ENCODE measurements at places on chromosomes 6 and 20.

DNA sequence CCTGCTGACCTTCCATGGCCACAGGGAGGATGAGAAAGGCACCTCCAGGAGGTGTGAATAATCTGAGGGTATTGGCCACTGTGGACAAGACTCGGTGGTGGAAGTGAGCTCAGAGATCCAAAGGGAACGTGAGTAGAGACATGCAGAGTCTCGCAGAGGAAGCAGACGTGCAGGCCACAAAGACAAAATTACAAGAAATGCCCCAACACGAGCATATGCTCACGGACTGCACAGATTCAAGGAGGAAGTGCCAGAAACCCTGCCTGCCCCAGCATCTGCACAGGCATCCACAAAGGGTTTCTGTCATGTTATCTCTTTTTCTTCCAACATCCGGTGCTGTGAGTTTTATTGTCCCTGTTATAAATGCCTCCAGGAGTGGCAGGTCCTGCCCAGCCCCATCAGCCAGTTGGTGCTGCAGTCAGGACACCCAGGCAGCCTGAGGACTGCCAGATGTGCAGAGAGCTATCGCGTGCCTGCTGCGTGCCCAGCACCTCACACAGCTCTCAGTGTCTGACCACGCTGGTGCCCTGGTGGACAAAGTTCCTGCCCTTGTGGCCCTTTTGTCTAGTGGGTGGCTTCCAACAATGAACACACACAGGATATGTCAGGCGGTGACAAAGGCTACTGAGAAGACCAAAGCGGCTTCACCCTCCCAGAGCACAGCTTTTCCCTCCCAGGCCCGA is 34.0 kb upstream of the FANCE start:
- no peak for ATAC-seq

- no peak for ATAC-seq
These were observed 77.1 kb downstream of the SOD2 start for GRCh38 chr6:159615918-159616317.

DNA sequence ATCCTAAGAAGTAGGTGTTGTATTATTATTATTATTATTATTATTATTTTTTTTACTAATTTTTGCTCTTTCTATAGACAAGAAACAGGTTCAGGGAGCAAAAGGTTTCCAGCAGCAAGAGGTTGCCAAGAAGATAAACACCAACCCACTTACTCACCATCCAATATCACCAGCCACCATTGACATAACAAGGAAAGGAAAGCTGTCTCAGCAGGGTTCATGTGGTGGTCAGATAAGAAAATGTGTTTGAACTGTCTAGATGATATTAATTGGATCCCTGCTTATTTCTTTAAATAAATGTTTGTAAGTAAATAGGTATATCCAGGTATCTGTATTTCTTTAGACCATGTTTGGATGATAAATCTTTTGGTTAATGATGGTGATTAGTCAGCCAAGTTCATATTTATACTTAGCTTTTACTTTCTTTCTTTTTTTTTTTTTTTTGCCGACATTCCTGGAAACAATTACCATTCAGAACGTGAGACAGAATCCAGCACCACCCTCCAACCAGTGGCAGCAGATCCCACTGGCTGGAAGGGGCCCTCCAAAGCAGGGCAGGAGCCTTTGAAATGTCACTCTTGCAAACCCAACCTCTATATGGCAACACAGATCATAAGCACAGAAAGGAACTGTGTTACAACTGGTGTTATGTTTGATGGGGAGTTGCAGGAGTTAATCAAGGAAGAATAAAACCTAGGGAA is 139.2 kb upstream of the ECI2 start:
- ATAC-seq: no peak

GRCh38 chr20:11686820-11687543 is 230.7 kb upstream of the BTBD3 start:
- no peak for ATAC-seq

DNA sequence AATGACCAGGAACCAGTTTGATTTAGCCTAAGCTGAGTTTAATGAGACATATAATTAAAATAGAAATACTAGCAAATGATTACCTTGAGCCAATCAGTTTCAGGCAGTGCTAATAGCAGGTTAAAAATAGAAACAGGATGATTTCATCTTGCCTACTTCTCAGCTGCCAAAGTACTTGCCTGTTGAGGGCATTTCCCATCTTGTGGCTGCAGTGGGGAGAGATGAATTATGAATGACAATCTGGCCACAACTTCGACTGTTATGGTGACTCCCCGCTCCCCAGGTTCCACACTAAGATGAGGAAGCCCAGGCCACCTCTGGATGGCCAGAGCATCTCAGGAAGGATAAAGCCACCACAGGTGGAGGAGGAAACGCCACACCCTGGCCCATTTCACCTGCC is 31.3 kb downstream of the MBOAT1 start:
- no peak for ATAC-seq
